ENCODE measurements at places on chromosomes 6 and 20. TPM values are rescaled to one million over a fixed set of nuclear protein-coding genes. Genes with fewer than 3 reads are reported as not detected.

DNA sequence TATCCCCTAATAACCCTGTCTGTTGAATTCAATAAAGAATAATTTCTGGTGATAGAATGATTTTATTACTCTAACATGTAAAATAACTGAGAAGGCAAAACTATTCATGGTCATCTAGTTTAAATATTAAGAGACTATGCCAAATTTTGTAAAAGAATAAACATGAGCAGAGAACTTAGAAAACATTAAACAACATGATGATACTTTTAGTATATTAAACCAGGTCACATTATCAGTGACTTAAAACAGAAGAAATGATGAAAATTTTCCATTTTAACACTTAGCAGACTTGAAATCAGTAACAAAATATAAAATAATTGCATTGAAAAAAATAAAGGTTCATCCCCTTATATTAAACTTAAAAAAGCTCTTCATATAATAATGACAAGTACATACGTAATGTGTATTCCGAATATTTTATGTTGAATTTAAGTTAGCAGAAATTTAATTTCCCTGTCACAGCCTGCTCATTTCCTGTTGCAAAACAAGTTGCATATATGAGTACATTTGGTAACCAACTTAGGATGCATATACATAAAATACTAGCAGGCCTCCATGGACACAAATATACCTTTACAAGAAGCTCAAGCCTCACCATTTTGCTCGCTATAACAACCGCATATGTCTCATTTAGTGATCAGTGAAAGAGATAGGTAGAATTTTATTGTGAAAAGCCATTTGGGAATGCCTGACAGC, 40.6 kb downstream of the DTNBP1 start:
- DNase-seq, result no peak

GRCh38 chr6:3753228-3753835, 1.8 kb upstream of the PXDC1 start:
- DNase-seq, result no peak

GRCh38 chr6:71724456-71725125, 161.8 kb upstream of the RIMS1 start:
- DNase-seq, result no peak

DNA sequence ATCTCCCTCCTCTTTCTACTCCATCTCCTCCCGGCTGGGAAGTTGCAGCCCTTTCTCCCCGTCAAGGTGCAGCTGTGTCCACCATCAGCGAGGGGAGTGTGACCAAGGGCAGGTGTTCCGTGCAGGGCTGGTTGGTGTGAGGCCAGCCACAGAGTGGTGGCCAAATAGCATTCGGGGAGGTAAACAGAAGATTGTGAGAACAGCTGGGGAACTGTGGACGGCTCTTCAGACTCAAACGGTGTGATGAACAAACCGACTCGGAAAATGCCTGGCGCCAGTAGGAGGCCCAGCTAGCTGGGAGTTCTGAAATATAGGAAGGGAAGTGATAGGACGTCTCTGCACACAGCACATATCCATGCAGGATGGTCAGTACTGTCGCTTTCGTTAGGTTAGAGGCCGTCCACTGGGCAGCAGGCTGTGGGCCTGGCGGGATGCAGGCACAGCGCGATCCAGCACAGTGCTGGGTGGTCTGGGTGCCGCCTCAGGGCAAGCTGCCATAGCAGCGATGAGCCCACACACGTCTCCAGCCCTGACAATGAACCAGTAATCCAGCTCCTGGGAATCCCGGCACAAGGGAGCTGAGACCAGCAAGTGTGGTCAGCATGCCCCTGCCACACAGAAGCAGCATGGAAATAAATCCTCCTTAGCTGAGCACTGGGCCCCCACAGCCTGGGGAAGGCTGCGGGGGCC, 258.1 kb downstream of the TAF4 start:
- DNase-seq, result no peak

Gene AIF1
- total RNA-seq, result 157 TPM

Gene DACT2
- not detected for total RNA-seq

Data from activated naive CD8-positive, alpha-beta T cell treated with anti-CD3 and anti-CD28 coated beads for 36 hours (primary cell).